ENCODE measurements at places on chromosomes 5 and 9.

DNA sequence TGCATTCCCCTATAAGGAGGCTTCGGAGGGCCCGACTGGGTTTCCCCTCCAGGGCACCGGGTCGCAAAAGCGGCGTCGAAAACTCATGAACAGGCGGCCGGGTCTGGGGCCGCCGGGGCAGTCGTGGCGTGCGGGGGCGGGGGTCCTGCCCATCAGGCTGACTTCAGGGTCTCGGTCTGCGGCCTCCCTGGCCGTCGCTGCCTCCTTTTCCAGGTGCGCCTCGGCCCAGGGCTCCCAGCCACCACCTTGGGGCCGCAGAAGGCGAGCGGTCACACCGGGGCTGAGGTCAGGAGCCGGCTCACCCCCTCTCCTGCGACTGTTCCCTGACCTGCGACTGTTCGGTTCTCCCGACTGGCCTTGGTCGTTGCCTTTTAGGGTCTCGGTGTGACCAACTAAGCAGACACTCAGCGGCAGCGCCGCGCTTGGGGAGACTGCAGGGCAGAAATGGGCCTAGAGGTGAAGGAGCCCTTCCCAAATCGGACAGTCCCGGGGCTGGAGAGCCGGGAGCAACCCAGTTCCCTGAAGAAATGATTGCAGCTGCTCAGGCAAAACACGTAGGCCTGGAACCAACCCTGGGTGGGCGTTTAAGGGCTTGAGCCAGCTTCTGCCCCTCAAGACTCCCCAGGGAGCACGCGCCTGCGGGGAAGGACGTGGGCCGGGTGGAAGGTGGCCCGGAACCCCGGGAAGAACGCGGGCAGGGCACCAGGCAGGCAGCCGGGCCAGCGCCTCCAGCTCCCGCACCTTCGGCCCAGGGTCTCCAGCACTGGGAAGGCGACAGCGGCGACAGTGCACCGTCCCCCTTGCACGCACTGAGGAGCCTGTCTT is 11.2 kb downstream of the IRX2 start:
- no peak for DNase-seq

DNA sequence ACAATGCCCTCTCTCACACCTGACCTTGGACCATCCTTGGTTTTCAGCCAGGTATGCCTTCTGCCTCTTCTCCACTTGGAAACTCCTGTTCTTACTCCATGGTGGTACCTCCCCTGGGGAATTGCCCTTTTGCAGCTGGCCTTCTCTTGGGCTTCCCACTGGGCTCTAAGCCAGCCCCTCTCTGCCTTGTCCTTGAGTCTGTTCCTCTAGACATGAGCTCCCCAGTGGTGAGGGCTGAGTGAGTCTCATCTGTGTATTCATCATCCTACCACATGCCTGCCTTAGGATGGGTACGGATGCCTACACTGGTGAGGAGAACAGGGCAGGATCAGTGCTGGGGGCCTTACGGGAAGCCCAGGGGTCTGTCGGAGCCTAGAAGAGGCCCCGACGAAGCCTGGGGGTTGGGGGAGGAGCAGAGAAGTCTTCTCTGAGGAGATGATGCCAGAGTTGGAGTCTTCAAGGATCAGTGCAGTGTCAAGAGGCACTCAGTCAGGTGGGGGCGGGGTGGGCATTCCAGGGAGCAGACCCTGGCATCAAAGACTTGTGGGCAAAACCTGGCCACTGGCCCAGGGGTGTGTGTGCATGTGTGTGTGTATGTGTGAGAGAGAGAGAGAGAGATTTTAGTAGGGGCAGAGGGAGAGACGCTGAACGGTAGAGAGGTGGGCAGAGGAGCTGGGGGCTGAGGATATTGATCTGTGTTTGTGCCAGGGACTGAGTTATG is 5.2 kb upstream of the CRB2 start:
- DNase-seq, result no peak

DNA sequence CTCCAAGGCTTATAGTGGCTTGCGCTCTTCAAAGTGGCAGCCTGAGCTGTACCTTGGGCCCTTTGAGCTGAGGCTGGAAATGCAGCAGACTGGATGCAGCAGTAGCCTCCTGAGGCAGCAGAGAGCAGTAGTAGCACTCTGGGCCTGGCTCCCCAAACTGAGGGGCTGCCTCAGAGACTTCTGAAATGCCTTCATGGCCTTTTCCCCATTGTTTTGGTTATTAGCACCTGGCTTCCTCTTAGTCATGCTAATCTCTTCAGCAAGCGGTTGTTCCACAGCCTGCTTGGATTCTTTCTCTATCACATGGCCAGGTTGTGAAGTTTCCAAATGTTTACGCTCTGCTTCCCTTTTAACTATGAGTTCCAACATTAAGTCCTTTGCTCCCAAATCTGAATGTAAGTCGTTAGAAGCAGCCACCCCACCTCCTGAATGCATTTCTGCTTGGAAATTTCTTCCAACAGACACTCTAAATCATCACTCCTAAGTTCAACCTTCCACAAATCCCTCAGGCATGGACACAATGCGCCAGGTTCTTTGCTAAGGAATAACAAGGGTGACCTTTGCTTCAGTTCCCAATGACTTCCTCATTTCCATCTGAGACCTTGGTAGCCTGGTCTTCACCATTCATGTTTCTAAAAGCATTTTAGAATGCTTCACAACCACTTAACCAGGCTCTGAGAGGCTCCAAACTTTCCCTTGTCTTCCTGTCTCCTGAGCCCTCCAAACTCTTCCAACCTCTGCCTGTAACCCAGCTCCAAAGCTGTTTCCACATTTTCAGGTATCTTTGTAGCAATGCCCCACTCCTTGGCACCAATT is 145.8 kb downstream of the ZDHHC21 start:
- DNase-seq, result no peak

DNA sequence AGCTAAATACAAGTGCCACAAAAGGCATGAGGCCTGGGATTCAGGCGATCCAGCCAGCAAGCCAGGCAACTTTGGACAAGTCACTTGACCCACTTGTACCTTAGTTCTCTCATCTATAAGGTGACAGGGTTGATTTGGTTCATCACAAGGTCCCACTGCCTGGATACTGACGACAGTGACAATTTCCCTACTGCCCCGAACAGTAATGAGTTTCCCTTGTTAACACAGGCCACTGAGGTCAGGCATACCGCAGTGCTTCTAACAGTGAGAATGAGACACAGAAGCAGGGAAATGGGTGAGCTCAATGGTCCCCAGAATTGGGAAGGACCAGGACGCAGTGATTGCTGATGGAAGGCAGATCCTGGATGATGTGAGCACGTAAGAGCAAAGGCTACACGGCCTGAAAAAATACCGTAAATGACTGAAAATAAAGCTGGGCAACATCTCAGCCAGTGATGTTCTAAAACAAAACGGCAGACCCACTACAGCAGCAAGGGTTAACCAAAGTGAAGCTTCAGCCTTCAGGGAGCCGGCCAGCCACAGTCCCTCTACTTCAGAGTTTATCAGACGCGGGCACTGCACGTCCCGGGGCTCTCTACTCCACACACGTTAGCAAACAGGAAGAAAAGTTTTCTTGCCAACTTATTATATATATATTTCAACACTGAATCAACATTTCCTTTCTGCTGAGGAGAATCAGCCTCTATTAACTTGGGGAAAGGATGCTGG is 846 bp downstream of the MGAT1 start:
- DNase-seq, result no peak

DNA sequence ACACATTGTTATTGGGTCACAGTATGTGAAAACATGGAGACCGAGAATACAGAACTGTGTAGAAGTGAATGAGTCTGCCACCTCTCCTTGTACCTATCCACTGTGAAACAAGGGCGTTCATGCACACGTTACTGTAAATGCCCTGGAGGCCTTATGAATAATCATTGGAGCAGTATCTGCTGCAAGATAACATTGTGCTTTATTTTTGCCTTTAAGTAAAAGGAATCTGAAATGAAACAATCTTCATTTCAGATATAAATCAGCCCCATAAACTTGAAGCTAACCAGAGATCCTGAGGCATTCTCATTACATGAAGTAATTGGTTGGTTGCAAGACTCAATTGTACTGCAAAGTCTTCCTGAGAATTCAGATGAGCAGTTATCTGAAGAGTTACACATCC is 419.6 kb downstream of the KDM4C start:
- DNase-seq, result no peak

- no peak for DNase-seq
Measured at GRCh38 chr5:139901251-139901575, 105.6 kb downstream of the PSD2 start.

GRCh38 chr5:125331987-125332598 is 585.7 kb upstream of the ZNF608 start:
- DNase-seq, result no peak

All from hippocampal formation (tissue), 2 donors.